ENCODE measurements at places on chromosomes 6 and 20.

- no peak for DNase-seq
These were observed 9.2 kb upstream of the CST2 start for GRCh38 chr20:23835716-23836115.

DNA sequence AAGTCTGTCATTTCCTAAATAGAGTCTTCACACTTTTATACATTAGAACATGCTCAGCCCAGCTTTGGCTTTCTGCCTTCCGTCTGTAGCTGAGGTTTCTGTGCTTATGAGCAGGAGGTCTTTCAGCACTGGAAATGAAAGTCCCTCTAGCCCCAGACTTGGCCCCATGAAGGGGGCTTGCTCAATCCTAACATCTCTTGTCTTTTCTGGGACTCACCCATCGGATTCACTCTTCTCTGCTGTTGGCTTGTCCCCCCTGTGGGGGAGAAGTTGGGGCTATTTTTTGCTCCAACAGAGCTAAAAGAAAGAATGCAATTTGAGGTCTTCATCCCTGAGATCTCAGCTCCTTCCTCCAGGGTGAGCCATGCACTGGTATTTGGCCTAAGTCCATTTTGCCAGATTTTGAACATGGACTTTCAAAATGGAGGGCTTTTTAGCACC is 177.7 kb downstream of the MRPL14 start:
- DNase-seq = no peak

- DNase-seq = no peak
These were observed 22.2 kb upstream of the VEGFA start for GRCh38 chr6:43747784-43748183.

DNA sequence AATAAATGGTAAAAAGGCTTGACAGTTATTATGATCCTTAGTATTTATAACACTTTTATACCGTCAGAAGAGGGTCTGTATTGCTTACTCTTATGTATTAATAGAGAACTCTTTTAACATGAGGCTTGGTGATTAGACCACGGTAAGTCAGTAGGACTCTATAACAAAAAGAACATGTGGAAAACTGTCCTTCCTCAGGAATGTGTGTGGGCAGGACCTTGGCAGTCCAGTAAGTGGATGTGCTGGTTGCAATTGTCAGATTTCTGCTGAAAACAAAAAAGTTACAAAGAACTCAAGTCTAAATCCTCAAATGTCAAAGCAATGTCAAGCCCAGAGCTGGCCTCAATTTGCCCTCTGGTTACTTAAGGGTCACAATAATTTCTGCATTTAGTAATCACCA is 81.1 kb downstream of the PLCG1 start:
- DNase-seq = no peak

- no peak for DNase-seq
These were observed 575 bp downstream of the WTAP start for GRCh38 chr6:159727717-159728445.

- no peak for DNase-seq
These were observed 31.4 kb upstream of the GSTA5 start for GRCh38 chr6:52872031-52872430.

GRCh38 chr6:130385064-130385695 is 19.4 kb downstream of the TMEM200A start:
- no peak for DNase-seq

- no peak for DNase-seq
These were observed 36.4 kb upstream of the SOX4 start for GRCh38 chr6:21556968-21557721.

- no peak for DNase-seq
These were observed 87.0 kb upstream of the DST start for GRCh38 chr6:56729719-56730118.

- no peak for DNase-seq
These were observed 603.9 kb downstream of the HDGFL1 start for GRCh38 chr6:23173234-23173633.

DNA sequence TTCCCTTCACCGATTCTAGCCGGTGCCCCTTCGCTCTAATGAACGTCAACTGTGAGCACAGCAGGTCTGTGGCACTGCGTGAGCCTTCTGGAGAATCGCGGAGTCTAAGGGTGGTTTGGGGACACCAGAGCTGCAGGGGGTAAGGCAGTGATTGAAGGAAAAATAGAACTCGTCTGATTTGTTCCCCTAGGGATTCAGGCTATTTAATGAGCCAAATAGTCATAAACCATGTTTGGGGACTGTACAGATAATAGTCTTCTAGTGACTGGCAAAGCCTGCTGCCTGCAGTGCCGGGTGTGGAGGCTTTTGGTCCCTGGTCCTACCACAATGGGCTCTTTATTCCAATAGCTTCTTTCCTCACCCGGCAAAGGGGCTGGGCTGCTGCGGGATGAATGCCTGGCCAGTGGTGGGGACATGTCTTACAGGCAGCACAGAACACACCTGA is 11.1 kb upstream of the NTSR1 start:
- no peak for DNase-seq

- no peak for DNase-seq
These were observed 40.7 kb upstream of the FOXQ1 start for GRCh38 chr6:1271071-1271763.

All from CD4-positive, alpha-beta T cell treated with Interleukin-17A for 1 hour (primary cell).